ENCODE measurements at places on chromosomes 12 and 14. TPM values are rescaled to one million over a fixed set of nuclear protein-coding genes. Genes with fewer than 3 reads are reported as not detected.

FAM186B gene
- not detected for total RNA-seq

- no peak within 1 kb of the TSS for H3K27ac ChIP-seq
- DNase-seq: peak; percentile 68
Observed at GRCh38 chr14:69574263-69574953, at the start of gene CCDC177. Gene CCDC177 (minus strand): TSS chr14:69574871. CDS start chr14:69573622, 1,249 bp downstream.

DNA sequence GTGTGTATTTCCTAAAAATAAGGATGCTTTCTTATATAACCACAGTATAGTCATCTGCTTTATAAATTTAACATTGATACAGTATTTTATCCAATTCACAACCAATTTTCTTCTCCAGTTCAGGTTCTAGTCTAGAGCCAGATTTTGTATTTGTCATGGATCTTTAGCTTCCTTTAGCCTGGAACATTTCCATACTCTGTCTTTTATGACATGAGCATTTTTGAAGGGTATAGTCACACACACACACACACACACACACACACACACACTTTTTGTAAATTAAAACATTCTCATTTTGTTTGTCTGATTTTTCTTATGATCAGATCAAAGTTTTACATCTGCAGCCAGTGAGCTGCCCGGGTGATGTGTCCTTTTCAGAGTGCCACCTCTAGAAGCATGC lies 25.4 kb downstream of the CGRRF1 start:
- H3K36me3 ChIP-seq: no peaks in the 10 kb centered on the region
- no peaks in the 10 kb centered on the region for H3K27me3 ChIP-seq
- DNase-seq: no peak
- H3K4me3 ChIP-seq: no peak overlapping the region
- no peaks in the 10 kb centered on the region for H3K4me1 ChIP-seq

GRCh38 chr12:64595863-64596793 lies 14.2 kb upstream of the RASSF3 start:
- H3K36me3 ChIP-seq: no peaks in the 10 kb centered on the region
- DNase-seq: no peak
- no peak overlapping the region for H3K4me3 ChIP-seq
- no peaks in the 10 kb centered on the region for H3K27me3 ChIP-seq
- H3K27ac ChIP-seq: no peak overlapping the region
- no peaks in the 10 kb centered on the region for H3K4me1 ChIP-seq

DNA sequence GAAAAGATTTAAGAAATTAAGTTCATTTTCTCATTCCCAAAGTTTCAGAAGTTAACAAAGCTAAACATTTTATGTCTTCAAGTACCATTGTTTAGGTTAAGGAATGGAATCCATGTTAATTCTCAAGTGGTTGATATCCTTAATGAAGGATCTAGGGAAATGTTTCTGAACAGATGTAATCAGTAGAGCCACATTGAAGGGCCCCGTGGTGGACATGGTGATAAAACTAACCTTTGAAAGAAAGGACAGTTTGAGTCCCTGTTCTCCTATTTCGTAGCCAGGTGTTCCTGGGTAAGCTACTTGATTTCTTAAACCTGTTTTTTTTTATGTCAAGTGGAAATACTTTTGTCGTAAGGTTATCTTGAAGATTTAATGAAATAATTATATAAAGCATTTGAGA lies 4.6 kb downstream of the PPM1A start:
- no peak for DNase-seq
- peak overlapping the region; percentile 61 for H3K27ac ChIP-seq
- no peaks in the 10 kb centered on the region for H3K36me3 ChIP-seq
- H3K27me3 ChIP-seq: no peaks in the 10 kb centered on the region
- H3K4me1 ChIP-seq: peaks cover 61% of the 10 kb centered on the region

EPYC gene
- total RNA-seq: not detected

- no peak for DNase-seq
- H3K27ac ChIP-seq: no peak overlapping the region
- H3K36me3 ChIP-seq: no peaks in the 10 kb centered on the region
- peaks cover 7% of the 10 kb centered on the region for H3K27me3 ChIP-seq
- no peaks in the 10 kb centered on the region for H3K4me1 ChIP-seq
- no peak overlapping the region for H3K4me3 ChIP-seq
Observed at GRCh38 chr12:5830111-5830510, 114.9 kb downstream of the ANO2 start.

DNA sequence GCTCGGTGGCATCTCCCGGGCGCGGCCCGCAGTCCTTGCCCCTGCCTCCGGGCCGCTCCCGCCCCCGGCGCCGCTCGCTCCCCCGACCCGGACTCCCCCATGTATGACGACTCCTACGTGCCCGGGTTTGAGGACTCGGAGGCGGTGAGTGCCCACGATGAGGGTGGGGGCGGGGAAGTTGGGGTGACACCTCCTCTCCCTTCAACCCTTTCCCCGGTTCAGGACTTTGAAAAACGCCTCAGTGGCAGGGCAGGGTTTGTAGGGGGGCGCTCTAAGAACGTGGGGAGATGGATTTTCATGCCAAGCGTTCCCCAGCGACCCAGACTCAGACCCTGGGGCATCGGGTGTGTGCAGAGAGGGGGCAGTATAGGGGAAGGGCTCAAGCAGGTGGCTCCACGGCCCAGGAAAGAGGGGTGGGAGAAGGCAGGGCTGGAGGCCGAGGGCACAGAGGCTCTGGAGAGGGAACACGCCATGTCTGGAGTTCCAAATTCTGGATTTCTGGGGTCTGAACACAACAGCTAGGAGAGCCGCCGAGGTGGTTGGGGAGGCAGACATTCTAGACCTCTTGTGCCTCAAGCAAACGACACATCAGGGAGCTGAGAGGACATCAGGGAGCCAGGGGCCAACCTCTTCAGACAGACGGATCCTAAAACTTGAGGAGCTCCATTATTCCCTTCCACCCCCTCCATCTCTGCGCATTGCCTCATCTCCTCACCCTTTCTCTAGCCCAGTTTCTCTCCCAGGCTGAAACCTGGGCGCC lies 715 bp downstream of the CACNB3 start:
- no peaks in the 10 kb centered on the region for H3K27me3 ChIP-seq
- H3K4me1 ChIP-seq: peaks cover 11% of the 10 kb centered on the region
- H3K27ac ChIP-seq: peak overlapping the region; percentile 79
- DNase-seq: peak; percentile 52
- peak overlapping the region; percentile 93 for H3K4me3 ChIP-seq

TAS2R30 gene
- 7.8 TPM for total RNA-seq

- no peaks in the 10 kb centered on the region for H3K27me3 ChIP-seq
- H3K27ac ChIP-seq: no peak overlapping the region
- H3K4me1 ChIP-seq: peaks cover 21% of the 10 kb centered on the region
Observed at GRCh38 chr12:5493018-5493417, 61.1 kb downstream of the NTF3 start.

- H3K27me3 ChIP-seq: no peaks in the 10 kb centered on the region
- H3K4me3 ChIP-seq: no peak overlapping the region
- H3K27ac ChIP-seq: no peak overlapping the region
Observed at GRCh38 chr12:6041891-6042290, 82.6 kb downstream of the VWF start.

DNA sequence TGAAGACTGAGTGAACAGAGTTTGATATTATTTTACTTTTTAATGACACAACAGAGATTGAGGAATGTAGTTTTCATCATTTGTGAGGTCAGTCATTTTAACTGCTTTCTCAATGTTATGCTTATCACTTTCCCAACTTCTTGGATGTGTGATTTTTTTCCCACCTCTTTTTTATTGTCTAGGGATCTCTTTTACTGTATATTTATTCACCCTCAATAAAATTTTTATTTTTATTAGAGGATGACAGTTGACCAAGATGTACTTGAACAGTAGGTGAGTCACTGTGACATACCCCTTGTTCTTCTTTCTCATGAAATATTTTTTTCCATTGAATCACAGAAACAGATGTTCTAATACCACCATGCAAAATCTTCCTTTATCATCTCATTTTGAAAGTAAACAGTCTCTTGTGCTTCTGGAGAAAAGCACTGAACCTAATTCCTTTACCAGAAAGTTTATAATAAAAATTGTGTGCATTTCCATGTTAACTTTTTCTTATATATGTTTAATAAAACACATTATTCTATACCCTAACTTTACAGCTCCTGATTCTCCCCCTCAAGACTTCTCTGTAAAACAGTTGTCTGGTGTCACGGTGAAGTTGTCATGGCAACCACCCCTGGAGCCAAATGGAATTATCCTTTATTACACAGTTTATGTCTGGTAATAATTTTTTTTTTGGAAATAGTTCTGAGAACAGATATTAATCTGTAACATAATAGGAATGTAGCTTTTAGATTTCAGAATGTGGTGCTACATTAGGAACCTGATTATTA lies 65.9 kb downstream of the PTPRQ start:
- H3K27me3 ChIP-seq: no peaks in the 10 kb centered on the region
- no peak overlapping the region for H3K27ac ChIP-seq
- no peaks in the 10 kb centered on the region for H3K36me3 ChIP-seq
- no peak overlapping the region for H3K4me3 ChIP-seq

GRCh38 chr14:20412876-20413743 lies at the start of gene TEP1:
Gene TEP1 (minus strand): TSS chr14:20413501. CDS start chr14:20408439, 5,062 bp downstream.
- DNase-seq: peak; percentile 94
- peak within 1 kb of the TSS; percentile 99 for H3K27ac ChIP-seq
- H3K4me3 ChIP-seq: peak within 1 kb of the TSS; percentile 69
- H3K4me1 ChIP-seq: peaks cover 30% of the 10 kb centered on the region
- H3K27me3 ChIP-seq: no peaks in the 10 kb centered on the region
- H3K36me3 ChIP-seq: peaks cover 4% of the 10 kb centered on the region

DNA sequence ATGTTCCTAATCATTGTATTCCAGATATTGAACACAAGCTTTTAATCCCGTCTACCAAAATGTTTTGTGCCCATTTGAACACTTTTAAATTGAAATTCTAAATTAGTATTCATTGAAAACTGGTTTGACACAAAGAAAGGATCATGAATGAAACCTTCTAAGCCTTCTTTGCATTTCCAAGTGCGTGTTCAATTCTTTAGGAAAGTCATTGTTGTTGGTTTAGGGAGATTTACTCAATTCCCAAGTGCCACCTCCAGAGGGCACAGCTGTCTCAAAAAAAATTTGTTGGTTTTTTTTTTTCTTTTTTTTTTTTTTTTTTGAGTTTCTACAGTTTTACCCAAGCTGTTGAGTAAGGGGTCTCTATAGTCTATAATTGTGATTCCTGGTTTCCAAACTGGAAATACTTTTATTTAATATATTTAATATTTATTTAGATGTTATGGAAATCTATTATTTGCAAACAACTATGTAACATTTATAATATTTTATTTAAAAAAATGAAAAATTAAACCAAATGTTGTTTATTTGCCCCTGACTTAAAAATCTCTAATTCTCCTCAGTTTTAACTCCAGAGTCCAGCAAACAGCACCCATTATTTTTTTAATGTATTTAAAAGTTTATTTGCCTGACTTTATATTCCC lies 79.9 kb downstream of the NEDD1 start:
- H3K27me3 ChIP-seq: peaks cover 28% of the 10 kb centered on the region
- H3K4me1 ChIP-seq: peaks cover 7% of the 10 kb centered on the region
- no peak for DNase-seq
- H3K4me3 ChIP-seq: no peak overlapping the region
- H3K36me3 ChIP-seq: no peaks in the 10 kb centered on the region

LHX5 gene
- not detected for total RNA-seq

DNA sequence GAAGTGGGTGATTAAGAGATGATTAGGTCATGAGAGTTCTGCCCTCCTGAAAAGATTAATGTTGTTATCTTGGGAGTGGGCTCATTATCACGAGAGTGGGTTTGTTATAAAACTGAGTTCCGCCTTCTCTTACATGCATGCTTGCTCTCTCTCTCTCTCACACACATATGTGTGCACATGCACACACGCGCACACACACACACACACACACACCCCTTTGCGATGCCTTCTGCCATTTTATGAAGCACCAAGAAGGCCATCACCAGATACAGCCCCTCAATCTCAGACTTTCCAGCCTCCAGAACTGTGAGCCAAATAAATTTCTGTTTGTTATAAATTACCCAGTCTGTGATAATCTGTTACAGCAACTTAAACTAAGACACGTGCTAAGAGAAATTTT lies 5.7 kb upstream of the SLC41A2 start:
- peaks cover 5% of the 10 kb centered on the region for H3K4me1 ChIP-seq
- H3K27me3 ChIP-seq: no peaks in the 10 kb centered on the region
- no peak overlapping the region for H3K4me3 ChIP-seq
- no peak overlapping the region for H3K27ac ChIP-seq

GRCh38 chr12:49636979-49637755 lies 13.8 kb downstream of the PRPF40B start:
- H3K36me3 ChIP-seq: no peaks in the 10 kb centered on the region
- no peak overlapping the region for H3K27ac ChIP-seq
- peaks cover 6% of the 10 kb centered on the region for H3K4me1 ChIP-seq

GRCh38 chr12:106025129-106025528 lies 113.6 kb downstream of the NUAK1 start:
- H3K4me3 ChIP-seq: no peak overlapping the region
- H3K27ac ChIP-seq: no peak overlapping the region
- H3K27me3 ChIP-seq: no peaks in the 10 kb centered on the region
